Glomerular endothelial cell (primary cell): ENCODE measurements at places on chromosomes 12 and 14. TPM values are rescaled to one million over a fixed set of nuclear protein-coding genes. Genes with fewer than 3 reads are reported as not detected.

DNA sequence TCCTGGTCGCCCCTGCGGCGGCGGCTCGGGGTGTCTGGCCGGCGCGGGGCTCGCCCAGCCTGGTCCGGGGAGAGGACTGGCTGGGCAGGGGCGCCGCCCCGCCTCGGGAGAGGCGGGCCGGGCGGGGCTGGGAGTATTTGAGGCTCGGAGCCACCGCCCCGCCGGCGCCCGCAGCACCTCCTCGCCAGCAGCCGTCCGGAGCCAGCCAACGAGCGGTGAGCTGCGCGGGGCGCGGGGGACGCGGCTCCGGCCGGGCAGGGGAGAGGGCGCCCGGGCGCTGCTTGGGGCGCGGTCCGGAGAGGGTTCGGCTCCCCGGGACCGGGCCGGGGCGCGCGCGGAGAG lies at the start of gene LGALS3:
LGALS3 (plus strand) TSS at position 167 of the 342 bp plus-strand sequence. CDS start 8,122 bp downstream, outside the sequence.
- DNase-seq = no peak

GRCh38 chr12:110348431-110349059 lies 55.0 kb downstream of the ANAPC7 start:
- no peak for DNase-seq

Gene FAM181A
- not detected in 2 replicates for total RNA-seq

Gene MLF2
- total RNA-seq = 186 and 229 TPM in 2 replicates
